ENCODE measurements at places on chromosomes 13 and 19.

DNA sequence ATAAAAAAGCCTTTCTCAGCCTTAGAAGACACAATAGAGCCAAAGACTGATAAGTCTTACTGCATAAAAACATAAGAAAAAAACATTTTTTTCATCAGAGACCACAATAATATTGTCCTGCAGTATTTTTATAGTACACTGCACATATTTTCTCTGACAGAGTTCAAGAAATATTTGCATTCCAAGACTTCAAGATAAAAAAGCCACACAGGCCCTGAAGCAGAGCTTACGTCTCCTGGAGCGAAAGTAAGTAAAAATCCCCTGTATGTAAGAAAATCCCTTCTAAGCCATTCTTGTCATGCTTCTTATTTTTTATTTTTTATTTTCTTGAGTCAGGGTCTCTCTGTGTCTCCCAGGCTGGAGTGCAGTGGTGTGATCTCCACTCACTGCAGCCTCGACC, 755.9 kb downstream of the LIG4 start:
- DNase-seq = no peak

DNA sequence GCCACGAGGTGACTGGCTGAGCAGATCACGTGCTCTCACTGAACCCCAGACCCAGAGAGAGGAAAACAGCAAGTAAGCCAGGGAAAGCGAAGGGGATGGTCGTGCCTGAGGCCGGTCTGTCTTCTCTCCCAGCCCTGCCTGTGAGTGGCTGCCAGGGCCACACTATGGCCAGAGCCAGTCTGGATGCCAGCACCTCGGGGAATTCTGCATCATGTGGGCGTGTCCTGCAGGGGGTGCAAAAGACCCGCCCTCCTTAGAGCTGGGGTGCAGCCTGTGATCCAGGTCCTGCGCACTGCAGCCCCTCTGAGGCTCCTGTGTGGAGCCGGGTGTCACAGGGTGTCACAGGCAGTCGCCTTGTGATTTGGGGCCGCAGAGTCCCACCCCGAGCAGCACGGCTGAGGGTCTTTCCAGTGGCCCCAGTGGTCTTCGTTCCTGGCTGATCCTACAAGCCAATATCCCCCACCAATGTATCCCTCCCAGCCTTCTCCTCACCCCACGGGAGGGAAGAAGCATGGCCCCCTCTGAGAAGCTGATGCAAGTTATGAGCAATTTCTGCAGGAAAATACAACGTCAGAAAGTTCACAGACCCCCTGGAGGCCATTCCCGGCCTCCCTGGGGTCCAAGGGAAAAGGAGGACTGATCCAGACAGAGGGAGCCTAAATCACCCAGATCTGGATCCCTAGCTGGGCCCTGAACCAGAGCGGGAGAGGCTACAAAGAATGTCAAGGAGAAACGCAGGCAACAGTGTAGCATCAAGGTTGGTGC, 7.7 kb downstream of the PPP1R12C start:
- DNase-seq = no peak

GRCh38 chr13:80054806-80055205, 286.1 kb downstream of the SPRY2 start:
- no peak for DNase-seq

DNA sequence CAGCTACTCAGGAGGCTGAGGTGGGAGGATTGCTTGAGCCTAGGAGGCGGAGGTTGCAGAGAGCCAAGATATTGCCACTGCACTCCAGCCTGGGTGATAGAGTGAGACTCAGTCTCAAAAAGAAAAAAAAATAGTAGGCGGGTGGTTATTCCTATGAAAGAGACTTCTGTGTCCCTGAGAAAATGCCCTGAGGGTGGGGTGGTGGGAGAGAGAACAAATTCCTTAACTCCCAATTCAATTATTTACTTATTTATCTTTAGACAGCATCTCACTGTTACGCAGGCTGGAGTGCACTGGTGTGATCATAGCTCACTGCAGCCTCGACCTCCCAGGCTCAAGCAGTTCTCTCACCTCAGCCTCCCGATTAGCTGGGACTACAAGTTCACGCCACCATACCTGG, 10.3 kb upstream of the EEF2 start:
- no peak for DNase-seq

GRCh38 chr19:45952686-45953505, 20.8 kb downstream of the NOVA2 start:
- DNase-seq = peak; percentile 16

DNA sequence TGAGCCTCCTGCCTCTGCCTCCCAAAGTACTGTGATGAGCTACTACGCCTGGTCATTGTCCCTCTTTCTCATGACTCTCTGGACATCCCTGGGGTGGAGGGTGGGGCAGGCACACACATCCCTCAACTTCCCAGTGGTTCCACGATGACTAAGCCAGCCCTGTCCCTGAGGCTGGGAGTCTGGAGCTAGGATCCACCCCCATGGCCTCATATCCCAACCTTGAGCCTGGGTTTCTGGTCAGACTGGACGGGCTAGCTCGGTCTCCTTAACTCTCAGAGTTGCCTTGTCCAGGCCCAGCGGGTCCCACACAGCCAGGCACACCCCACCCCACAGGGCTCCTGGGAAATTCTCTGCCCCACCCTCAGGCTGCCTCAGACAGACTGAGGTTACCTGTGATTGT, 19.6 kb downstream of the IER2 start:
- DNase-seq = no peak

DNA sequence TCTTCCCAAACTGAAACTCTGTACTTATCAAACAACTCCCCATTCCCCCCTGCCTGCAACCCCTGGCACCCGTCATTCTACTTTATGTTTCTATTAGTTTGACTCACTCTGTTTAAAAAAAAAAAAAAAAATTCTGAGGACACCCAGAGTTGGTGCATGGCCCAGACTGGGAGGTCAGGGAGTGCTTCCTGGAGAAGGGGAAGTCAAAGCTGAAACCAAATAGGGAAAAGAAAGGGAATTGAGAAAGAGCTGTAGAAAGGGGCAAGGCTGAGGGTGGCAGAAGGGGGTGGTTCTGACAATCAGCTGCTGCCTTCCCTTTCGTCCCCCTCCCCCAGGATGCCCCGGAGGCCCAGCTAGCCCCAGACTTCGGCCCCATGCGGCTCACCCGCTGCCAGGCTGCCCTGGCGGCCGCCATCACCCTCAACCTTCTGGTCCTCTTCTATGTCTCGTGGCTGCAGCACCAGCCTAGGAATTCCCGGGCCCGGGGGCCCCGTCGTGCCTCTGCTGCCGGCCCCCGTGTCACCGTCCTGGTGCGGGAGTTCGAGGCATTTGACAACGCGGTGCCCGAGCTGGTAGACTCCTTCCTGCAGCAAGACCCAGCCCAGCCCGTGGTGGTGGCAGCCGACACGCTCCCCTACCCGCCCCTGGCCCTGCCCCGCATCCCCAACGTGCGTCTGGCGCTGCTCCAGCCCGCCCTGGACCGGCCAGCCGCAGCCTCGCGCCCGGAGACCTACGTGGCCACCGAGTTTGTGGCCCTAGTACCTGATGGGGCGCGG, 9.0 kb upstream of the STRN4 start:
- DNase-seq = peak; percentile 79

- DNase-seq = no peak
Measured at GRCh38 chr13:43763143-43763759, 23.5 kb downstream of the ENOX1 start.

GRCh38 chr19:51727349-51727880, 3.6 kb upstream of the HAS1 start:
- DNase-seq = peak; percentile 71

DNA sequence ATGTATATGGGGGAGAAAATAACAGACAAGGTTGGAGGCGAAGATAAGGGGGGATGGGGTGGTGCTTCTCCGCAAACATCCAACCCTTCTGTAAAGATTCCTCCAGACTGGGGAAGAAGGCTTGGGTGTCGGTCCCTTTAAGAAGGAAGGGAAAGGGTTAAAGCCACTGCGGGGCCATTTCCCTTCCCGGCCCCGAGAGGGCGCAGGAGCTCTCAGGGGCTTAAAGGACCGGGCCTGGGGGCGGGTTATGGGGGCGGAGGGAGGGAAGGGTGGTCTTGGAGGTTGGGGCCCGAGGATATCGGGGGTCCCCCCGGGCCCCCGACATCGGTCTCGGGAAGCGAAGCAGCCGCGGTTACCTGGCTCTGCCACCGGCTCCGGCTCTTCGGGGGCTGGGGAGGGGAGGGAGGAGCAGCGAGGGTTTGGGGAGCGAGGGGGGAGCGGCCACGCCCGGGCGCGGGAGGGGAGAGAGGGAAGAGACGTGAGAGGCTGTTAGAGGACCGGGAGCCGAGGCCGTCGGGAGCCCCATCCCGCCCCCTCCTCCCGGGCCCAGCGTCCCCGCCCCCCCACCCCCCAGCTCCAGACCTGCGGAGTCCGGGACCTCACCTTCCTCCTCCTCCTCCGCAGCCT, 2.8 kb downstream of the TNNT1 start:
- no peak for DNase-seq

DNA sequence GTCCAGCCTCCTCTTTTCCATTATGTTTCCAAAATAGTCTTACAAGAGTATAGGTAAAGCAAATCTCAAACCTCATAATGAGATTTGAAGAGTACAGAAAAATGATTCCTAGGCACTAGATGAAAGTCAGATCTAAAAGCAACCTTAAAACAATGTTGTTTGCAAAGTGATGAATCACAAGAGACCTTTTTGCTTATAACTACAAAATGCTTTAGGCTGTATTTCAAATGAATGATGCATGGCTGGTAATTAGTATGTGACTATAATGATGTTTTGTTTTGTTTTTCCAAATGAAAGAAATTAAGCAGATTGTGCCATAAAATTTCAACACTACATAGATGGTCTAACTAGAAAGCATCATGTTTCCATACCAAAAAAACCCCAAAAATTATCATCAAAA, 272.7 kb downstream of the DIAPH3 start:
- no peak for DNase-seq

DNA sequence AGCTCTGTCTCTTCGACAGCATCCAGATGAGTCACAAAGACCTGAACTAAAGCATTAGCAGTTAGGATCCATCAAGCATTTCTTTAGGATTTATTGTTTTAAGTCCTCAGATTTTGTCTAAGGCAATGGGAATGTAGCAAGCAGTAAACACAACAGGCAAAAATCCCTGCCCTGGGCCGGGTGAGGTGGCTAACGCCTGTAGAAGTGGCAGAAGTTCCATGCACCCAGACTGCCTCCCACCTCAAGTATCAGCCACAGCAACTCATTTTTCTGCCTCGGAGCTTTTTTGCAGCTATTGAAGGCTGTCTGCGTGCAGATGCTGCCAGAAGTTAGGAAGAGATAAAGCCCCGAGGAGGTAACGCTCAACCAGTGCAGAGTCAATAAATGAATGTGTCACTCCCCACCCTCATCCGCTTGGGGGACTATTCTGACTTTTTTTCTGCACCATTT, 47.1 kb upstream of the MRI1 start:
- no peak for DNase-seq

DNA sequence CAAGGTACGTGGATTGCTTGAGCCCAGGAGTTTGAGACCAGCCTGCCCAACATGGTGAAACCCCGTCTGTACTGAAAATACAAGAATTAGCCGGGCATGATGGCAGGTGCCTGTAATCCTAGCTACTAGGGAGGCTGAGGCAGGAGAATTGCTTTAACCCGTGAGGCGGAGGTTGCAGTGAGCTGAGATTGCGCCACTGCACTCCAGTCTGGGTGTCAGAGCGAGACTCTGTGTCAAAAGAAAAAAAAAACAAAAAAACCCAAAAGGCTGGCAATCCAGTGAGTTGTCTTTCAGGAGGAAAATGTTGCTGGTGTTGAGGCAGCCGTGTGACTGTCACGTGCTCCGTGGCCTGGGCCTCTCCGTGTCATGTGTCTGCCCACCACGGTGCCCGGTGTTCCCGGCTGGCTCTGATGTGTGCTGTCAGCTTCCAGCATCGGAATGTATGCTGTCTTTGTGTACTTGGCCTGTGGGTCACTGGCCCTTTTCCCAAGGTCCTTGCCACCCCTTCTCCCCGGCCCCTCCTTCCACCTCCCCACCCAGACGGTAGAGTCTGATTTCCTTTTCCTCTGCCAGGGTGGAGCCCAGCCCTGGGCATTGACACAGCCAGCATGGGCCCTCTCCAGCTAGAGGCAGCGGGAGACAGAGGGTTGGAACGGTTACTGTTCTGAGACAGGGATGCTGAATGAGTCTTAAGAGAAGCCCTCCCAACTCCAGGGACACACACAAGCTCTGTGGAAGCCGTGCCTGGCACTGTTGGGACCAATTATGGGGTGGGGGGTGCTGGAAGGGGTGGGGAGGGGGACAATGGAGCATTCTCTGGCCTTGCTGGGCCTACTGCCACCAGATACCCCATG, 7.2 kb upstream of the TUBB4A start:
- no peak for DNase-seq

DNA sequence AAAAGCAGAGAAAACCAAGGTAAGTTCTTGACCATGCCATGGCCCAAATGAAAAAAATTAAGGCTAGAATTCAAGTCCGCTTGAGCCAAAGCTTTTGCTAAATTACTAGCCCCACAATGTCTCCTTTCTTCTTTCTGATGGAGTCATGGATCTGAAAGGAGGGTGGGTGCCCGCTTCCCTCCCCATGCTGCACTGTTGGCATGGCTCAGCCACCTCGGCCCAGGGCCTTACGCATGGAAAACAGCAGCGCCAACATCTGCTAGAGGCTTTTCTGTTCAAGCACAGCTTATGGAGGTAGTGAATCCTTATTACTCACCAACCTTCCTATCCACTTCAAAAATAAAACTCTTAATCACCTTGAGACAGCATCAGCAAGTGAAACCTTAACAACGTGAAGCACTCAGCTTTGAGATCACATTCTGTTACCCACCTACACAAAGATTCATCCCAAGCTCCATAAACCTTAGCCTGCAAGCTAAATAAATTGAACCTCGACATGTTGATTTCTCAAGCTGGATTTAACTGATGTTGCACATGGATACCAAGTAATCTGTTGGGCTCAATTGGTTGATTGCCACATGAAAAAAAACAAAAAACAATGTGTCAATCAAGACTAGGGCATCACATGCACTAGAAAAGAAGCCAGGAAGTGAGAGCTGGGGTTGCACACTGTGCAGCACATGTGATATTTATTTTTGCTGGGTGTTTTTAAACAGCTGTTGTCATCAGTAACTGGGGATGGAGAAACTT, 43.4 kb downstream of the TPT1 start:
- no peak for DNase-seq

DNA sequence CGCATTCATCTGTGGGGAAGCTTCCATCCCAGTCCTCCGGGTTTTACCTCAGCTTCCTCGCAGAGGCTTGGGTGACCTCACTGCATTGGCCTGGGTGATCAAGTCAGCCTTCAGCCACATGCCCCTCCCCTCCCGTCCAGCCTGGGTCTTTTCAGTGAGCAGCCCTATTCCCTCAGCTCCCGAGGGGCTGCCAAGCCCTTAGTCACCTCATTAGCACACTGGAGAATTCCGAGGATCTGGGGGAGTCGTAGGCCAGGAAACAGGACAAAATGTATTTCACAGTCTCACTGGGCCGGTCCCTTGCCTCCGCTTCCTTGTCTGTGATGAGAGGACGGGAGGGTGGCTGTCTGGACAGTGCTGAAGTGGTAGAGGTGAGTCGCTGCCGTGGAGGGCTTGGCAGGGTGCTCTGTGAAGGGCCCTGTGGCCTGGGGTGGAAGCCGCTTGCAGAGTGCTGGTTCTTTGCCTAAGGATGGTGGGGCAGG, 19.9 kb downstream of the KDM4B start:
- DNase-seq = peak; percentile 66
